ENCODE measurements at places on chromosomes 2 and 18.

DNA sequence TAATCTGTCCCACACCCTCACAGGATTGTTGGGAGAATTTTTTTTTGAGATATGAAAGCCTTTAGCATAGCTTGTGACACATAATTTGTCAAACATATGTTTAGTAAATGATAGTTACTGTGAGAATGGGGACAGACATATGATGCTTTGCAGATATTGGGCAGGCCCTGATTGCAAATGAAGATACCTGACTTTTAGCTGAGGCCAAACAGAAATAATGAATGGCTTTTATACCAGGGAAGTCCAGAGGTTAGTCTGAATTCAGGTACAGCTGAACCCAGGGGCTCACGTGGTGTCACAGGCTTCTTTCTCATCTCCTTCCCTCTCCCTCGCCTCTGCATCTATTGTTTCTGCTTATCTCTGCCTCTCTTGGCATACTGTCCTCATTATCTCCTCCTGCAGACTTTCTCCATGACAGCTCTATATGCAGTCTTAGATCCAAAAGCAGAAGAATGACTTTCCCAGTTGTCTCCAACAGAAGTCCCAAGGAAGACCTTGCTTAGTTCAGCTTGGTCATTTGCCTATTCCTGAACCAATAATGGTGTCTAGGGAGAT is 4.9 kb upstream of the WNT10A start:
- DNase-seq = no peak

GRCh38 chr2:75705921-75706320 is 4.8 kb downstream of the GCFC2 start:
- DNase-seq = no peak

DNA sequence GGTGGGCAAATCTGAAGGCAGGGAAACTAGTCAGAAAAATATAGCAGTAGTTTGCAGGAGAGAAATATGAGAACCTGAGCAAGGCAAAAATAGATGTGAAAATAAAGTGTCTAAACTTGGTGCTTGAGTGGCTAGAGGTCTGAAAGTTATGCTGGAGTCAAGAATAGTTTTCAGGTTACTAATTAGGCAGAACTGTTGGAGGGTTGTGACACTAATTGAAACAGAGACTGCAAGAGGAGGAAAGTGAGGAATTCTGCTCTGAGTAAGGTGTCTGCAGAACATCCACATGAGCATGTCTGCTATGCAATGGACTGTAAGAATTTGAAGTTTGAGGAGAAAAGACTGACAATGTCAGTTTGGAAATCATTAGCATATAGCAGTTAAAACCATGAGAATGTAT is 444.0 kb upstream of the LRRTM1 start:
- no peak for DNase-seq

DNA sequence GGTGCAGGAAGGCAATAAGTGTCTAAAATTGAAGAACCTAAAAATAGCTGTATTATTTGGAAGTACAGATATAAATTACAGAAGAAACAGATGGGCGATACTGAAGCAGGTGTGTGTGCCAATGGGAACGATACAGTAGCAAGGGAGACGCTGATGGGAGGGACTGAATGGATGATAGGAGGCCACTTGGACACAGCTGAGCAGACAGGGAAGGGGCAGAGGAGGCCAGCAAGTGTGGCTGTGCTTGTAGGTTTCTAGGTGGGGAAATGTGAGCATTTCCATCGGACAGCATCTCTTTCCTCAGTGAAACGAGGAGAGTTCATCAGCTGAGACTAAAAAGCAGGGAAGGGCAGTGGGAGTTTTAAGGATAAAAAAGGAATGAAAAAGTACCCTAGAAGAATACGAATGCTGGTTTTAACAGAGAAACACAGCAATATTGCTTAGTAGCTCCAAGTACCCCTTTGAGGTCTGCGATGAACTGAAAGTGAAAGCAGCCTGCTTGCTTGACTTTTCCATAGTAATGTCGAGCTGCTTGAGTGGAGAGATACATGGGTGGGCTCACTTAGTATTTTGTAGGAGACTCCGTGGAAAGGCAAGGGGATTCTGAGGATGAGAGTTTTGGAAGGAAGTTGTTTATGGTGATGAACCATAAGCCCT is 91.7 kb upstream of the EPC2 start:
- DNase-seq = no peak

Measured in RCC 7860 (cell line).